T-helper 1 cell (primary cell): ENCODE measurements at places on chromosomes 6 and 20.

GRCh38 chr6:145904868-145905267 is 59.3 kb downstream of the SHPRH start:
- DNase-seq = no peak

DNA sequence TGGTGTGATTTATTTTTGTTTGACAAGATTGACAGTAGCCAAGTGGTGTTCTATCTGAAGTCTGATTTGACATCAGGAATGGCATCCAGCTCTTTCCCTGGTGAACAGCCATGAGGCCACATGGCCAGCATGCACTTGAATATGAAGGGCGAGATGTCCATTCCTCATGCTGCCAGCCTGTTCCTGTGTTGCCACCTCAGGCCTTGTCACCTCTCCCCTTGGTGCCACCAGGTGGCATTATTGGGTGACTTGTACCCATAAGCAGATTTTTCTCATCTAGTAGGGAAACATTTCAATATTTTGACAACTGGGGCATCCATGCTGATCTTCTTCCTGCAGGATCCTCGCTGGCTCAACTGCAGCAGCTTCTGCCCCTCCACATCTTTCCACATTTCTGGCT is 199.1 kb downstream of the ERMARD start:
- no peak for DNase-seq

DNA sequence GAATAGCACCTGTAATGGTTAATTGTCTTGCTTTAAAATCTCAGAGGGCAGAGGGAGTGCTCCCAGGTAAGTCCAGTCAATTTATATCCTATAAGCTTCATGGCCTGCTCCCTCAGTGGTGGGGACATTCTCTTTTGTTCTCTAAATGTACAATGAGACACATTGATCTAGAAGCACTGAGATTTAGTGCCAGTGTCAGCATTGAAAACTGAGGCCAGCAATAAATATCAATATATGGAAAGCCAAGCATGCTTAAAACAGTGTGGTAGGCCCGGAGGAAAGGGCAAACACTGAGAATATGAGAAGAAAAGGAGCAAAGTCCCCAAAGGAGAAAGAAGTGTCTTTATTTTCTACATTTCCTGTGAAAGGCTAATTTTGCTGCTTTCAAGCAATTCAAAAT is 68.4 kb upstream of the CCN2 start:
- DNase-seq = no peak

GRCh38 chr20:46324960-46325703 is 16.8 kb upstream of the CDH22 start:
- DNase-seq = no peak

DNA sequence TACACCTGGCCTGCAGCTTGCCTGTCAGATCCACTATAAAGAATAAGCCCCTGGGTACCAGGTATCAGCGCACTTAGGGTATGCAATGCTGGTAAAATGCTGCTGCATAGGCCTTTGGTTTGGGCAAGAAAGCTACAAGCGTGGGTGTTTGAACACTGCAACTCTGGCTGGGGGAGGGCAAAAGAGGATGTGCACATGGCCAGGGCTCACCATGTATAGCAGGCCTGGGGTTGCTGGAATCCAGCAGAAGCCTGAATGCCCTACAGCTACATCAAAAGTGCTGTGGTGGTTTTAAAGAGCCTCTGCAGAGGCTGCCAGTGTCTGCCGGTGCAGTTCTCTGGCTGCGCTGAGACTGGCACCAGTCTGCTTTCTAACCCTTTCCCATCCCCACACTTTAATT is 51.7 kb downstream of the UQCC1 start:
- DNase-seq = no peak
